ENCODE measurements at places on chromosomes 16 and 17. TPM values are rescaled to one million over a fixed set of nuclear protein-coding genes. Genes with fewer than 3 reads are reported as not detected.
A peak's percentile ranks its signal among the peaks of the same experiment; 100 is the strongest.

GRCh38 chr17:48630925-48631692 is 5.0 kb upstream of the HOXB9 start:
- no peak for DNase-seq

GRCh38 chr17:29240968-29241963 is 5.4 kb upstream of the CRYBA1 start:
- DNase-seq: peak; percentile 87

DNA sequence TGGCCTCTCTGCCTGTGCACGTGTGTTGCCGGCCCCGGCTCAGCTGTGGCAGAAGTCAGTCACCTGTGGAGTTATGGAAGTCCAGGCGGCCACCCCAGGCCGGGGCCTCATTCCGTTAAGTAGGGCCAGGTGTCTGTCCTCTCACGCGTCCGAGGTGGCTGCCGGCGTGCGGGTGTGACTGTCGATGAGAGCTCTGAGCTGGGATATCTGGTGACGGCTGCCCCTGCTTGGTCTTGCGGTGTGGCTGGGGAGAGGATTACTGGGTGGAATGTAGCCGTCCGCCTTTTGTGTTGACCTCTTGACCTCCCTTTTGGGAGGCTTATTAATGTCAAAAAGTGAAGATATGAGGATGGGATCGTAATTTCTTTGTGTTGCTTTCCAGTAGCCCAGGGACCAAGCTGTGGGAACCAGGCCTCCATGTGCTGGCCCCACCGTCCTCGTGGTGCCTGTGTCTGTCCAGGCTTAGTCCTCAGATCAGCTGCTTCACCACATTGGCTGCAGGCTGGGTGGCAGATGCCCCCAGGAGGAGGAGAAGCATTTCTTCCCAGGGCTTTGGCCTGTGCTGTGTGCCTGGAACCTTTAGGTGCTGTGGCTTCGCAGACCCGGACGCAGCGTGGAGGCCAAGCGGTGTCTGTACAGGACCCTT is 23.0 kb upstream of the ZNF750 start:
- DNase-seq: no peak

- DNase-seq: no peak
These were observed 52.8 kb downstream of the TOX3 start for GRCh38 chr16:52494145-52494544.

DNA sequence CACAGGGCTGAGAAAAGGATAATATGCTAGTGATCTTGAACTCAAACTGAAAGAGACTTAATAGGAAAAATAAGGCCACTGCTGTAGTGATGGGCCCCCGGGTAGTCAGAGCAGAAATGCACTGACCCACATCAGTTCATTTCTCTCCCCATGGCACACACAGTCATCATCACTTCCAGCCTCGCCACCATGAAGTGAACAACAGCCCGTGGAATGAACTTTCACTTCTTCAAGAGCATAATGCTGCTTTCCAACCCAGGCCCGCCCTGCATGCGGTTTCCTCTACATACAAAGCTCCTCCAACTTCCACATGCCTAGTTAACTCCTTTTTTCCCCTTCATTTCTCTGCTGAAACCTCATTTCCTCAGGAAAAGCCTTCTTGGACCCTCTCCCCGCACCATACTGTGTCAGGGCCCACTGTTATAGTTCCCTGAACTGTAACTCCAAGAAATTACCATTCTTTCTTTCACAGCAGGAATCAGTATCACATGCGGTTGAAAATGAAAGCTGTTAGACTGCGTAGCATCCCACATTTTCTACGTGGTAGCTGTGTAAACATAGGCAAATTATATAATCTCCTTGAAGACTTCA is 65.8 kb upstream of the SMIM36 start:
- peak; percentile 71 for DNase-seq

GRCh38 chr16:8878523-8878911 is 3.6 kb upstream of the LITAFD start:
- DNase-seq: peak; percentile 77

DNA sequence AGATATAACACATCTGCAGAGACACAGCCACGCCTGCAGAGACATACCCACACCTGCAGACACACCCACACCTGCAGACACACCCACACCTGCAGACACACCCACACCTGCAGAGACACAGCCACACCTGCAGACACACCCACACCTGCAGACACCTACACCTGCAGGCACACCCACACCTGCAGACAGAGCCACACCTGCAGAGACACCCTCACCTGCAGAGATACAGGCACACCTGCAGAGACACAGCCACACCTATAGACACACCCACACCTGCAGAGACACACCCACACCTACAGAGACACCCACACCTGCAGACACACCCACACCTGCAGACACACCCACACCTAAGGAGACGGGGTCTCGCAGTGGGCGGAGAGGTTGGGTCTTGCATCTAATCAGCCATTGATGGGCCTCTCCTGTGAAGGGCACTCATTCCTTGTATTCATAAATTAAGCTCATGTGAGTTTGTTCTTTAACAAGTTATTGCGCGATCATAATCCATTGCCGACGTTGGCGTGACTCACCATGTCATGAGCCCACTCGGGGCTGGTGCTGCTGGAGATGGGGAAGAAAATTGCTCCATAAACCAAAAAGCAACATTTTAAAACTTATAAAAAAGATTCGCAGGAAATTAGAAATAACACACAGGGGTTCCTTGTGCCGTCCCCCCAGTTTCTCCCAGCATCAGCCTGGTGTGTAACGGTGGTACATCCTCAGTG is 28.9 kb upstream of the CDH15 start:
- no peak for DNase-seq

DNA sequence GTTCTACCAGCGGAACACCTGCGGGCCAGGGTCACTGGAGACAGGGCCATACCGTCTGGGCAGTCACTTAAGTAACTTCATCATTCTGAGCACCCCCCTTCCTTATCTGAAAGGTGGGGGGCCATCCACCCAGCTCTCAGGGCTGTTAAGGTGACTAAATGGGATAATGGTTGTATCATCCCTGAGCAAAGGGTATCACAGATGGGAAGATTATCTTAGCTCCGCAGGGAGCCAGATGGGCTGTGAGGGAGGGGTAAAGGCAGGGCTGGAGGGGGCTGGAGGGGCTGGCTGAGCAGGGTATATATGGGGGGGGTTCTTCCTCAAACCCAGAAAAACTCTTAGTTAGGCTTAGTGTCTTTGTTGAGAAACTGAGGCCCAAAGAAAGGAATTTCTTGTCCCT is 2.9 kb upstream of the CACNA1G start:
- DNase-seq: no peak

DNA sequence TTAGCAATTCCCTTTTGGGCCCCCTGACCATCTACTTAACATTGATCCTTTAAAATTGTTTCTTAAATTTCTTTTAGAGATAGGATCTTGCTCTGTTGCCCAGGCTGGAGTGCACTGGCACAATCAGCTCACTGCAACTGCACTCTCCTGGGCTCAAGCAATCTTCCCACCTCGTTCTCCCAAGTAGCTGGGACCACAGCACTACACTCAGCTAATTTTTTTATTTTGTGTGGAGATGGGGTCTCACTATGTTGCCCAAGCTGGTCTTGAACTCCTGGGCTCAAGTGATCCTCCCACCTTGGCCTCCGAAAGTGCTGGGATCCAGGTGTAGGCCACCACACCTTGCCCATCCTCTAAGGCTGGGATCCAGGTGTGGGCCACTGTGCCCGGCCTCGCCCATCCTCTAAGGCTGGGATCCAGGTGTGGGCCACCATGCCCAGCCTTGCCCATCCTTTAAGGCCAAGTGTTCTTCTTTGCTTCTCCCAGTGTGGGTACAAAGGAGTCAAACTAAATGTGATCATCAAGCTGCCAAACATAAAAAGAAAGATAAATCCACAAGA is 13.2 kb downstream of the C16orf95 start:
- DNase-seq: no peak

DNA sequence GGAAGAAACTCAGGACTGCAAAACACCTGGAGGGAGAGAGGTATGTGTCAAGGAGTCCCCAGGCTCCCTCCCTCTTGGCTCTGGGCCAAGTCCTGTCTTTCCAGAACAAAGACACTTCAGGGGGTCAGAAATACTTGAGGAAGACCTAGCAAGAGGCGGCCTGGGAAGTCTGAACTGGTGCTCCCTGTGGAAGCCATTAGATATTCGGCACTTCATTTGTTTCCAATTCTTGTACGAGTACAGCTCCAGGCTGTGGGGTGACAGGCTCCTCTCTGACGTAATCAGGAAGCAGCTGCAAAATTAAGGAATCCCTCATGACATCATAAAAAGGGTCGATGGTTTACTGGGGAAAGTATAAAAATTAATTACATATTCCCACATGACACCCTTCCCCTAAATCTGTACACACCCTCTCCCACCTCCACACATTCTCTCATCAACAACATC is 108.7 kb downstream of the SMG6 start:
- DNase-seq: no peak

DNA sequence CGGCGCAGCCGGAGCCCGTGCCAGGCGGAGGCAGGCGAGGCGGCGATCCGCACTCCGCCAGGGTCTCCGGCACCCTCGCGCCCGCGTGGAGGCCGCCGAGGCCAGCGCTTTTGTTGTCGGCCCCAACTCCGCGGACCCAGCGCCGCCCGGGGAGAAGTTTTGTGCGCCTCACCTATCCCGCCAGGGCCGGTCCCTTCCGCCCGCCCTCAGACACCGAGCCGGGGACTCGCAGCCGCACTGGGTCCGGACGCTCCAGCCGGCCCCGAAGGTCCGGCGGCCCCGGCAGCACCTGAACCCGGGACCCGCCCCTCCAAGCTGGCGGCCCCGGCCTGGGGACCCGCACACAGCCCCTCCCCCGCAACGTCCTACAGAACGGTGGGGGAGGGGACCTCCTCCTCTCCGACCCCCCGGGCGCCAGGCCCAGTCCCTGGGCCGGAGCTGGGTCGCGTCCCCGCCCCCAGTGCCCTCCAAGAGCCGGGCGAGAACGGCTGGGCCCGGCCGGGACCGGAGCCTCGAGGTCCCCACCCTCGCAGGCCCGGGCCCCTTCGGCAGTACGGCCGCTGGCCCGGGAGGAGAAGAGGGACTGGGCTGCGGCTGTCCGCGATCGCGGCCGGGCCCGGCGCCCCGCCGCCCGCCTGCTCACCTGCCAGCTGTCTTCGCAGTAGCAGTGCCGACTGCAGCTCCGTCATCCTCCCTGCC is 698 bp downstream of the UBE2G1 start:
- no peak for DNase-seq

DNA sequence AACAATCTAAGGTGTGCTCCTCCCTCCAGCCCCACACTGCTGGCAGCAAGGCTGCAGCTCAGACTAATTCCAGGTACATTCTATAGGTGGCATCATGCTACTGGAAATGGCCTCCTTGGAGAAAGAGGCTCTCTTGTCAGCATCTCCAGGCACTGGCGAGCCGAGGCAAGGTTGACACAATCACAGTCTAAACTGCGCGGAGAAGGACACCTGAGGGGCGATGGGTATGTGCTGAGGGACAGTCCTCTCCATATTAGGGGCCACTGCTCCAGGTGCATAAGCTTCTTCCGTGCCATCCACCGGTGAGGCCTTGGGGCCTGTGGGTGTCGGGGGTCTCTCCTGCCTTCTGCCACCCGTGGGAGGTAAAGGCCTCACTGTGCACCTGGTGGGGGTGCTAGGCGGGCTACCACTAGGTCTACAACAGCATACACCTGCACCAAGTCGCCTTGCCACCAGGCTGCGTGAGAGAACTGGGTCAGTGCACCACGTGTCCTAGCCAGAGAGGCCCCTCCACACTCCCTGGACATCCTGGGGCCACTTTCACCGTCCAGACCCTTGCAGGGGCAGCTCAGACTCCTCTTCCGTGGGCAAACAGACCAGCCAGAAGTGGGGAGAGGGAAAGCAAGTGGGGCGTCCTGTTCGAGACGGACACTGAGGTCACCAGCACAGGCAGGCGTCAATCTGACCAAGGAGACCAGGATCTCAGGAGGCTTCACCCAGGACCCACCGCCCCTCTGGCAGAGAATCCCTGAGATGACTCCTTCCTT is 12.1 kb upstream of the CBX8 start:
- DNase-seq: peak; percentile 80

GRCh38 chr17:29390851-29391631 is 878 bp downstream of the TAOK1 start:
- DNase-seq: no peak

KRTAP9-4 gene
- not detected for total RNA-seq

COX10 gene
- total RNA-seq: 28.3 TPM

ZNF771 gene
- 4.3 TPM for total RNA-seq

TBC1D3G gene
- not detected for total RNA-seq

RAPGEFL1 gene
- total RNA-seq: 1.3 TPM
